ENCODE measurements at places on chromosomes 4 and X.

GRCh38 chr4:20305976-20306375, 54.3 kb downstream of the SLIT2 start:
- peak; percentile 61 for DNase-seq

GRCh38 chr4:151197247-151197646, 79.7 kb upstream of the PRSS48 start:
- DNase-seq: no peak

DNA sequence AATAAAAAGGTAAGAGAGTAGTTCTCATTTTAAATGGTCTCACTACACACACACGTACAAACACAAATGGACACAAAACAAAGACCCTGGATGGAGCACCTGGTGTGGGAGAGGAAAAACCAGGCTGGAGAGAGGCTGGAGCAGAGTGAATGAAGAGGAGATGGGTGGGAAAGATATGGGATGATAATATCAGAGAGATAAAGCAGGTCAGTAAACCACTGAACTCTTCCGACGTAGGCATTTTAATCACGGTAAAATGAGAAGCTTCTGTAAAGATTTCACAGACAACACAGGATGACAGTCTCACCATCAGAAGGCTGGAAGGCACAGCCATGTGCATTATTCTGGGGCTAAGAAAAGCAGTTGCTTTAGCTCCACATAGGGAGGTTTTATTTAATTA, 532.8 kb downstream of the KCNIP4 start:
- no peak for DNase-seq

DNA sequence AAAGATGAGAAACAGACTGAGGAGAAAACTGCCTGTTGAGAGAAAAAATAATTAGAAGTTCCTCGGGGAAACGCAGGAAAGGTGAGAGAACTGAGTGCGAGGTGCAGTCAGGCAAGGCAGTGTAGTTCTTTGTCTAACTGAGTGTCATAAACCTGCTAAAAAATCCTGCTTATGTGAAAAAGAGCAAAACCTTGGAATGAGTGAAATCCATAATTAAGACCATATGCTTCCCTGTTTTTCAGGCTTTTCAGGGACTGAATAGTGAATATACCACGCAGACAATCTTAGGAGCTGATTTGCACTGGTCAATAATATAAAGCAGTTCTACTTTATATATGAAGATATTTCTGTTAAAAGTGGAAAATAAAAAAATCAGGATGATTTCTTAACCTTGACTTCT, 104.9 kb downstream of the RASGEF1B start:
- no peak for DNase-seq

GRCh38 chr4:3366893-3367775, 74.3 kb downstream of the RGS12 start:
- DNase-seq: no peak

DNA sequence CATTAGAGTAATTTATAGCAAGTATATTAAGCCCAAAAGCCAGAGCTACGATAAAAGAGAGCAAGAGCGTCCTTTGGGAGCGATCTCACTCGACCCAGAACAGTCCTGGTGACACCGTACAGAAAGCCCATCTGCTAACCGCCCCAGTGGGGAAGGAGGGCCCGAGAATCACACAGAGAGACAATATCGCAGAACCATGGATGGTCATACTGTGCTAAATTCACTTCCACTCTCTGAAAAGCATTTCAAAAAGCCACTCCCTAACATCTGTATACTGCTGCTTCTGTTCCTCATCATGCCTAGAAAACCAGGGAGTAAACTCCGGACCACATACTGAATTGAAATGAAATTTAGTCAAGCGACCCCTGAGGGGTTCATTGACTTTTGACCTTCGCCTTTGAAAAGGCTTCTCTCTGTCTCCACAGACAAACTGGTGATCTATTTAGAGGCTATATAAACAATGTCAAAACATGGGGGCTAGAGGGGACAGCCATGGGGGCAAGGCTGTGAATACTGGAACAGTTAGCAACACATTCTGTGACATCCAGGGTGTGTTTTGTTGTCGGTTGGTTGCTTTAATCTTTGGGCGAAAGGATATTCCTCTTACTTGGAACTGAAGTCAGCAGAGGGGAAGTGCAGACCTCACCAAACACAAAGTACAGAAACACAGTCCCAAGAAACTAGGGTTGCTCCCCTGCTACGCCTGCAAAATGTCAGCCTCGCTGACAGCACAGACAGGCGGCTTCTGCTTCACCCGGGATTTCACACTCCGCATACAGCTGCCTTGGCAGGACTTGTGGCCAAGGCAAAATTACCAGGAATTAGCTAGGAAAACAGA, 129.0 kb upstream of the RASGEF1B start:
- no peak for DNase-seq

- peak; percentile 77 for DNase-seq
Measured at GRCh38 chrX:123859409-123859845, 426 bp upstream of the XIAP start.

DNA sequence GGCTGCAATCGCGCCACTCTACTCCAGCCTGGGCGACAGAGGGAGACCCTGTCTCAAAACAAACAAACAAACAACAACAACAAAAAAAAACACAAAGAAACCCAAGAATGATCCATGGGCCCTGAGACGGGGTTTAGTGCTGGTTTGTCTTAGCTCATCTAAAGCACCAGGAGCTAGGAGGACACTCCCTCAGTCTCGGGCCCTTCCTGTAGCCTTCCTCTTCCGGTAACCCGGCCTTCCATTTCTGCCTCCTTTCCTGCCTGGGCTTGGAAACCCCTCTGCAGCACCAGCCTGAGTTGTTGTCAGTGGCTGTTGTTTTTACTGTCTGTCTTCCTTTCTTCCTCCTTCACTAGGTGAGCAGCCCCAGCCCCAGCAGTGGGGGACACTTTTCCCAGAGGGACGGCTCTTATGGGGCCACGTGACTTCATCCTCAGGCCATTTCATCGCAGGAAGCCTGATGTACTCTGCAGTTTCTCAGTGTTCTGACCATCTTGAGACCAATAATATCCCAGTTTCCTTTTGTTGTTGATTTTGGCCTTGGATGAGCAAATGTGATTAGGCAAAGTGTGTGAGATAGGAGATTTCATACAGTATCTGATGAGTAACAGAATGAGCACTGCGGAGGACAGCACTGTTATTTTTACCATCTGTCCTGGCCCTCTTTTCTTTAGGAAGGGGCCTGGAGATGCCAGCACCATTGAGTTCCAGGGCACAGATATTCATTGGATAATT, 90.1 kb downstream of the ANAPC4 start:
- DNase-seq: no peak

DNA sequence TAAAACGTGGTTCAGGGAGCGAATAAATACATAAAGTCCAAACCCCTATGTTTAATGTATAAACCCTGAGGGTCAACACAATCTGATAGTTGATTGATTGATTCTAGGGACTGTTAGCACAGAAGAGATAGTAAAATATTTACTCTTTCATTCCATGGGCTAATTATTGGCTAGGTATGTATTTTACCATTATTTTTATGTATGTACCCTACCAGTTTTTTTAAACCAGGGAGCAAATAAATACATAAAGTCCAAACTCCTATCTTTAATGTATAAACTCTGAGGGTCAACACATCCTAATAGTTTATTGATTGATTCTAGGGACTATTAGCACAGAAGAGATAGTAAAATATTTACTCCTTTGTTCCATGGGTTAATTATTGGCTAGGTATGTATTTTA, 40.0 kb downstream of the ZFX start:
- DNase-seq: no peak

GRCh38 chrX:1126738-1127137, 85.7 kb downstream of the CRLF2 start:
- no peak for DNase-seq

GRCh38 chrX:153593811-153594500, 5.0 kb downstream of the CCNQ start:
- DNase-seq: no peak

GRCh38 chr4:37446016-37446415, 201.5 kb downstream of the NWD2 start:
- no peak for DNase-seq

GRCh38 chr4:184103527-184104264, 114.0 kb downstream of the ENPP6 start:
- DNase-seq: no peak

- no peak for DNase-seq
Measured at GRCh38 chr4:151671541-151672059, 89.2 kb downstream of the GATB start.

- DNase-seq: no peak
Measured at GRCh38 chrX:121160987-121161386, 113.6 kb downstream of the GLUD2 start.

- no peak for DNase-seq
Measured at GRCh38 chrX:39164212-39164611, 363.0 kb downstream of the MID1IP1 start.

- no peak for DNase-seq
Measured at GRCh38 chr4:118680808-118681207, 4.4 kb upstream of the METTL14 start.

DNA sequence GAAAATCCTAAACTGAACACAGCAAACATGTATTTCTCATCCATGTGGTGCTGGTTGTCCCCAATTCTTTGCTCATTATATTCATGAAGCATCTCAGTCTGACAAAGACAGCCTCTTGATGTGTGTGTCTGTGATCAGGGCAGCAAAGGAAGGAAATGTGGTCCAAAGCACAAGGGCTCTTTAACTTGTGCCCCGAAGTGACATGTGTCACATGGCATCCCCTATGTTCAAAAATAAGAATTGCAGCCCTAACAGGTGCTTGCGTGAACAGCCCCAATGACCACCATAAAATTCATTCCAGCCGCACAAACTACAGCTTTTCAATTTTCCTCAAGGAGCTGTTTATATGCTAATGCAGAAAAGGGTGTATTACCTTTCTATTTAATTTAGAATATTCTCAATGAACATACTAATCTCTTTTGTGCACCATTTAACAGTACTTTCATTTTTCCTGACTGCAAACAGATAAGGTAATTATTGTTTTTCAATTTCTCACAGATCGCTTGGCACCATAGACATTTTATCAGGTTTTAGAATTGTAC, 231.9 kb upstream of the CTSO start:
- no peak for DNase-seq

DNA sequence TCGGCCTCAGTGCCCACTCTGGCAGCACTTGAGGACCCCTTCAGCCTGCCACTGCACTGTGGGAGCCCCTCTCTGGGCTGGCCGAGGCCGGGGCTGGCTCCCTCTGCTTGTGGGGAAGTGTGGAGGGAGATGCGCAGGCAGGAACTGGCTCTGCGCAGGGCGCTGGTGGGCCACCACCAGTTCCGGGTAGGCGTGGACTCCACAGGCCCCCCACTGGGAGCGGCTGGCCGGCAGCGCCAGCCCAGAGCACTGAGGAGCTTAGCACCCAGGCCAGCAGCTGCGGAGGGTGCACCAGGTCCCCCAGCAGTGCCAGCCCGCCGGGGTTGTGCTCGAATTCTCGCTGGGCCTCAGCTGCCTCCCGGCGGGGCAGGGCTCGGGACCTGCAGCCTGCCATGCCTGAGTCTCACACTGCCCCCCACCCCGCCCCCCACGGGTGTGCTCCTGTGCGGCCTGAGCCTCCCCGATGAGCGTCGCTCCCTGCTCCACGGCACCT, 216.9 kb upstream of the TACR3 start:
- no peak for DNase-seq

DNA sequence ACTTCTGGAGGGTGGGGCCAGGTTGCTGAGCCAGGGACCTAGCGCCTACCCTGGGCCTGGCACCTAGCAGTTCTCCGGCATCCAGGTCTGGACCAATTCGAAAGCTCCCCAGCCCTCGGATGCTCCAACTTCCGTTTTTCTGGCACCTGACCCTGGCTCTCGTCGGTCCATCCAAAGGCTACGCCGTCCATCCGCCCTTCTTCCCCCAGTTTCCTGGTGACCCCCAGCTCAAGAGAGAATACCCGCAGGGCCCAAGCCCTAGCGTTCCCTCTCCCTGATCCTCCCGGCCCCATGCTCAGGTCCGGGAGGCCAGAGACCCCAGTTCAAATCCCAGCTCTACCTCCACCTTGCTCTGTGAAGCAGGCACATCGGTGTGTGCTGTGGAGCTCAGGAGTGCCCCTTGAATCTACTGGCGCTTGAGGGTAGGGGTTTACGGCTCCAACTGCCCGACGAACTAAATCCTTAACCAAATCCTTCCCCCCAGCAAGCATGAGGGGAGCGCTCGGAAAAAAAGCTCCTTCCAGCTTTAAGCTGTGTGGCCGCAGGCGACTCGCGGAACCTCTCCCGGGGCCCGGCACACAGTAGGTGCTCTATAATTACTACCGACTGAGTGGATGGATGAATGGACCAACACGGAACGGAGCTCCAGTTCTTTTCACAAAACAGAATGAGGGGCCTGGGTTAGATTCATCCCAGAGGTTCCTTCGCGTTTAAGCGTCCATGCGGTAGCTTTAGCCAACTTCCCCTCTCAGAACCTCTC, 1.1 kb downstream of the CRMP1 start:
- no peak for DNase-seq

DNA sequence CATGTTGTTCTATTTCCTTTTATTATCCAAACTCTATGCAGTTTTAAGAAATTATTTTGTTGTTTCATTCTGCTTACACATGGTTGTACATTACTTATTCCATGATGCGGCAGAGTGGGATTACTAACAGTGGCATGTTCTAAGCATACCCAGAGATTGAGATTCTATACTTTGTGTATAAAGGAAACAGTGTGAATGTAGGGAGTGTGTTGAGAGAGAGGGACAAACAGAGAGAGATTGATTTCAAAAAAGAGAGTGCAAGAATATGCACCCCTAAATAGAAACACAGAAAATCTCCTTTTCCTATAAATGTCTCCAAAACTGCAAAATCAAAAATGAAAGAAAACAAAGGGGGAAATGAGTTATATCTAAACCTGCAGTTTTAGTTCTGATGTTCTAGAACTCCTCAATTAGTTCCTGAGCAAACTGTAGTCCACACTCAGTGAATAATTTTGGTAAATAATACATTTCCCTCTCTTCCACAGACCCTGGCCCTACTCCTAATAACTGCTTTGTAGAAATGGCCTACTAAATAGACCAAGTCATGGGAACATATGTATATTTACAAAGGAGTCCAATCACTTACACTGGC, 31.0 kb downstream of the SLC9B1 start:
- DNase-seq: no peak

DNA sequence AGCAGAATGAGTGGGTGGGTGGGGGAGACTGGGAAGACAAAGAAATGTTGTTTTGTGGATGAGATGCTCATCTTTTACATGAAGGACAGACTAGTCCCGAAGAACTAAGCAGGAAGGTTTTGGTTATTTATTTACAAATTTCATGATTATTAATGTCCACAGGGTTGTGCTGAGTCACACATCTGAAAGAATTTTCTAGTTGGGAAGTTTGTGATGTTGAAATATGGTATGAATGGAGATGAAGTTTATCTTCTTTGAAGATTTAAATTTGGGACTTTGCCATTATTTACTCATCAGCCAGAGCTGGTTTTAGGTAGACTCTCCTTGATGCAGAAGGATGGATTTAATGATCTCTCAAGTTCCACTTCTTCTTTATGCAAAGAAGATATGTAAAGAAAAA, 75.5 kb downstream of the MOSPD2 start:
- DNase-seq: no peak

DNA sequence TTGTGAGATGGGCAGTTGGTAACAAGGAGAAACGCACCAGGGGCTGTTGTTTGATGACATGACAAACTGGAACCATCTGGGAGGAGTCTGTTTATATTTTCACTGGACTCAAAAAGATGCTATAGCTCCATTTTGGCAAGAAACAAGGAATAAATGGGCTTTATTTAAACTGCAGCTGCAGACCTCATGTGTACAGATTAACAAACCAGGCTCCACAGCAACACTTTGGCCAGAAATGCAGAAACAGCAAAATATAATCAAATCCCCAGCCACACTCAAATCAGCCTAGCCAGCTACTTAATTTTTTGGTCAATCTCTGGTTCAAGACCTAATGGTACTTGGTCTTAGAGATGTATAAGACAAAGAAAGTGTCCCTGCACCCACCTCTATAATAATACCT, 52.7 kb downstream of the ASB9 start:
- DNase-seq: no peak
